ENCODE measurements at places on chromosomes 2 and 18. TPM values are rescaled to one million over a fixed set of nuclear protein-coding genes. Genes with fewer than 3 reads are reported as not detected.

Gene UGT1A4
- not detected for total RNA-seq

Gene PLA2R1
- 0.28 TPM for total RNA-seq

Gene UGT1A3
- total RNA-seq: not detected

DNA sequence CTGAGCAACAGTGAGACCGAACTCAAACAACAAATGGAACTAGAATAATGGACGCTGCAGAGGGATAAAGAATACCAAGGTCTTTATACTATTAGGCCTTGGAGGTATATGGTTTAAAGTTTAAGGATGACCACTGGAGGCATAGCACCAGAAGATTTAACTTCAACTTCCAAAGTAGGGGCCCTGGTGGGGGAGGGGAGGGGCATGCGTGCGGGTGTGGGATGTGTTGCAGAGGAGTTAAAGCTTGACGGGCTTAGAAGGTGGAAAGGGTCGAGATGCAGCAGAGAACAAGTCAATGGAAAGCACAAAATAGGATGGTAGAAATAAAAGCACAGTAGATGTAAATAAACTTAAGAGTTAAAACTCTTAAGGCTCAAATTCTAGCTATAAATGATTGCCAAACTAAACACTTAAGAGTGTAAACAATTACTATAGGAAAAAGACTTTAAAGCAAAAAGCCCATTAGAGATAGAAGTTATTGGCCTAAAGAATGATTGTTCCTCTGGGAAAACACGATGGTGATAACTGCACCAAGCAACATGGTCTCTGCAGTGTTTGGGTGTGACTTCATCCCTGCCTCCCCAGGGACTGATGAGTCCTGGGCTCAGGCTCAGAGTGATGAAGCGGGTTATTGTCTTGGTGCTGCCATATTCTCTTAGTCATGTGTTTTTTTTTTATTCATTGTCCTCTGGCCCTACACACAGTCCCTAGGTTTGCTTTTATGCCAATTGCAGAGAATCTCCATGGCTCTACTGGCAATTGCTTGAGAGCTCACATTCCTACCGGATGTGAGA is 13.0 kb downstream of the RRM2 start:
- DNase-seq: peak; percentile 53

Gene KIF5C
- total RNA-seq: 0.28 TPM

GRCh38 chr2:96143848-96144480 is 1.3 kb downstream of the DUSP2 start:
- DNase-seq: no peak

Gene ACVR1C
- total RNA-seq: 0.18 TPM

Gene COL4A4
- 0.28 TPM for total RNA-seq

DNA sequence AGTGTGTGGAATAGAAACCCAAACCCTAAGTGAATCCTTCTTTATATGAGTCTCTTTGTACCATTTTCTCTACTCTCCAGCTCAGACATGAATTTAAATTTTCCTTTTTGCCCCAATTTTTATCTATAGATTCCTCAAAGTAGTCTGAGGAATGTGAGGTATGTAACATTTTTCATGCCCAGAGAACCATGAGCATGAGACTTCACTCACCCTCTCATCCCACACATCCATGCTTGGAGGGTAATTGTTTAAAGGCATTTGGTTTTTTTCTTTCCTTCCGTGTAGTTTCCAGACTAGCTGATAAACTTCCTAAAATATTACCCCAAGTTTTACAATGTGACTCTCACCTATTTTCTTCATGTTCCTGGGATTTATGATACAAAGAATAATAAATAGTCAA is 2056.8 kb upstream of the CELF4 start:
- DNase-seq: no peak

- no peak for DNase-seq
These were observed 242.6 kb downstream of the IKZF2 start for GRCh38 chr2:212908682-212909435.

Gene NEUROD1
- not detected for total RNA-seq

Gene DNER
- under 0.01 TPM for total RNA-seq

DNA sequence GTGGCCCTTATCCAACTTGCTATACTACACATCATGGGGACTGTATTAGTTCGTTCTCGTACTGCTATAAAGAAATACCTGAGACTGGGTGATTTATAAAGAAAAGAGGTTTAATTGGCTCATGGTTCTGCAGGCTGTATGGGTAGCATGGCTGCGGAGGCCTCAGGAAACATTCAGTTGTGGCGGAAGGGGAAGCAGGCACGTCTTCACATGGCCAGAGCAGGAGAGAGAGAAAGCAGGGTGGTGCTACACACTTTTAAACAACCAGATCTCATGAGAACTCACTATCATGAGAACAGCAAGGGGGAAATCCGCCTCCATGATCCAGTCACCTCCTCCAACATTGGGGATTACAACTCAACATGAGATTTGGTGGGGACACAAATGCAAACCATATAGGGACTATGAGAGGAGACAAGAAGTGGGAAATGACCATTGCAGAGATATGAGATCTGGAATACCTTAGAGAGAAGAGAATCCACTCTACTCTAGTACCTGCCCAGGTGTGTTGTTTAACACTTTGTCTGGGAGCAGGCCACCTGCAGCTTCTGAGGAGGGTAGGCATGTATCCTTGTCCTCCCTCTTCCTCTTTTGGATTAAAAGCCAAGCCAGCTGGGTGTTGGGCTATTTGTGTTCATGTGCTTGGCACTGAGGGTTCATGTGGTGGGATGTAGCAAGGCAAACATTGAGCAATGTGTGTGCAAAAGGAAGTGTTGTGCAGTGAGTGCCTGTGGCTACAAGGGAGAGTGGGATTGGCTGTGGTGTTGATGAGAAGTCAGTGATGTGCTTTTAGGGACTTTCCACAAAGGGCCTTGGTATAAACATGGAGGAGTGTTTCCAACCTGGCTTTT is 22.8 kb downstream of the TTLL4 start:
- DNase-seq: peak; percentile 93

Gene DUSP2
- total RNA-seq: 1.8 TPM

- DNase-seq: no peak
These were observed 5.2 kb upstream of the UBE2F start for GRCh38 chr2:237961637-237962036.

GRCh38 chr2:26246818-26247217 is 2.1 kb downstream of the HADHB start:
- DNase-seq: peak; percentile 67
